GM03348 (cell line): ENCODE measurements at places on chromosomes 11 and 22.

DNA sequence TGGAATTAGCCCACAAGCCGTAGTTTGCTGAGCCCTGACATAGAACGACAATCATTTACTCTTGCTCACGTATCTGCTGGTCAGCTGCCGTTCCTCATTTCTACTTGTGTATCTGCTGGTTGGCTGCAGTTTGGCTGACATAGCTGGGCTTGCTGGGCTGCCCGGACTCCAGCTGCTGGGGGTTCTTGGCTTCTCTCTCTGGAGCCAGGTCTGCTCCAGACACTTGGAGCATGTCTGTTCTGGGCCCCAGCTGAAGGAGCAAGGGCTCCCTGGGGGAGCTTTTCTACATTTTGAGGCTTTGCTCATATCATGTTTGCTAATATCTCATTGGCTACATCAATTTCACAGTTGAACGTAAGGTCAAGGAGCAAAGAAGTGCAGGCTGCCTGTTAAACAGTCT is 47.3 kb downstream of the PRDM11 start:
- DNase-seq, result no peak

DNA sequence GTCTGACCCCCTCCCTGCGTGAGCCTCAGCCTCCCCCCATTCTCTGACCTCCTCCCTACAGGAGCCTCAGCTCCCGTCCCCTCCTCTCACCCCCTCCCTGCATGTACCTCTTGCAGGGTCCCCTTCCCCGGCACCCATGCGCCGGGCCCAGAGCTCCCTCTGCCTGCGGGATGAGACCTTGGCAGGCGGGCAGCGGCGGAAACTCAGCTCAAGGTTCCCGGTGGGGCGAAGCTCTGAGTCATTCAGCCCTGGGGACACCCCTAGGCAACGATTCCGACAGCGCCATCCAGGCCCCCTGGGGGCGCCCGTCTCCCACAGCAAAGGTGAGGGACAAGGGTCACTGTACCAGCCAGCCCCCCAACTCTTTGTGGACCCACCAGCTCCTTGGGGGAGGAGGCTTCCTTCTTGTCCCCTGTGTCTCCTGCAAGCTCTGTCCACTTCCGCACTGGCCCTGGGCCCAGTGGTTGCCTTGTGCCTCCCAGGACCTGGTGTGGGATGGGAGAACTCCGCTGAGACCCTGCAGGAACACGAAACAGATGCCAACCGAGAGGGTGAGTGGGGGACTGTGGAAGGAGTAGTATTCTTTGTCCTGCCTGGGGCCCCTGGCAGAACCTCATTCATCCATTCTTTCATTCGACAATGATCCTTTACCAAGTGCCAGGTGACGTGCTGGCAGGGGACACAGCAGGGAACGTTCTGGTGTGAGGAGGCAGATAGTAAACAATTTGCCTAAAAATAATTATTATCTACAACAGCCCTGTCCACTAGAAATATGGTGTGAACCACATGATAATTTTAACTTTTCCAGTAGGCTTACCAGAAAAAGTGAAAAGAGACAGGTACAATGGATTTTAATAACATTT is 3.7 kb upstream of the RPS6KA4 start:
- DNase-seq, result peak; percentile 94

GRCh38 chr11:102389253-102389652 is 42.2 kb downstream of the BIRC2 start:
- DNase-seq, result no peak

DNA sequence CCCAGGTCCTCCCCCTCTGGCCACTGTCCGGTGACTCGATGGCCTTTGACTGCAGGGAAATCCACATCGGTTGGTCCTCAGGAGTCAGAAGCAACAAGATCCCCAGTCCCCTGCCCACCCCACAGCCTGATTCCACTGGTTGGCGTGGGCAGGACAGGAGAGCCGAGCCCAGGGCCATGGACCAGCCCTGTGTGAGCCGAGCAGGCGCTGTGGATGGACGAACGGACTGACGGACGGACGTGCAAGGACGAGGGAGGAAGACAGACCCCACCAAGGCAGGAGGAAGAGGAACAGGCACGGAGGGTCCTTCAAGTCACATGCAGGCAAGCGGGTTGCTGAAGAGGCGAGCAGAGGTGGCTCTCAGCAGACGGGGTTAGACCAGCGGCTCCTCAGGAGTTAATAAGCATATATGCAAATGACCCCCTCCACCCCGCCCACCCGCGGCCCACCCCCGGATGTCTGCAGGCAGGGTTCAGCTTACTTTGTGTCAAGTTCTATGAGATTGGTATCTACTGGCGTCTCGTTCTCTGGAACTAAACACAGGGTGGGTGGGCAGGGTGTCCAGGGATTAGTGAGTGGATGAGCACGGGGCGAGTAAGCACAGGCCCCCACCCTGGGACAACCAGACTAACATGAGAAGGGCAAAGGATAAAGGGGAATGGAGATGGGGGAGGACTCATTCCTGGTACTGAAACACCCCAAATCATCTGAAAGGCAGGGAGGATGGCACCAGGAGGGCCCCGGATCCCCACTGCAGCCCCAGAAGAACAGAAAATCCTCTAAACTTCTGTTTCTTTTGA is 26.8 kb downstream of the TPBGL start:
- no peak for DNase-seq

DNA sequence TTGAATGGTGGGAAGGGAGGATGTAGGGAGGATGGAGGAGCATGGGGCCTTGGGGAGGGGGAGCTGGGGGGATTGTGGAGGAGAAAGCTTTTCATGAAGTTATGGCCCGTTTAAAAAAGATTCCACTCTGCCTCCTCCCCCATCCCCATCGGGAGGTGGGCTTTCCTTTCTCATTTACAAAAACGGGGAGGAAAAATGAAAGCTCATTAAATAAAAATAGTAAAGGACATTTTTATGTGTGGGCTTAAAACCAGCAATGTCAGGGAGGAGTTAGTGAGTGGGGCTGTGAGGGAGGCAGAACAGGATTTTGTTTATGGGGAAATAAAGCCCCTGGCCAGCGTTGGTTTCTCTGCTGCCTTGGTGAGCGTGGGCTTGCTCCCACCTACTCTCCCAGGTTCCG is 83.2 kb downstream of the ZBTB16 start:
- no peak for DNase-seq

DNA sequence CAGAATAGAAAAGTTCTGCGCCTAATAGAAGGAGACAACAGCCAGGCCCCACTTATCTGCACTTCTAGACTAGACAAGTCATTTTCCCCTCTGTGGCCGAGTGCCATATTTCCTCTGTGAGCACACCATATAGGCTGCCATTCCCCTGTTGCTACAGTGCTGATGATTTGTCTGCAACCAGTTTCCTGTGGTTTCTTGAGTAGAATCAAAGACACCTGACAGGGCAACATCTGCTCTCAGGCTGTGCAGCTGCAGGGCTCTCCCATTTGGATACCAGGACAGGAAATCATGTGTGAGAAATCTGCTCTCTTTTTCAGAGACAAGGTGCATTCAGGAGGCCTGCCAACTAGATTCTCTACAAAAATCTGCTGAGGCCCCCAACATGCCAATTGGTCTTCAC is 879.3 kb downstream of the DLG2 start:
- DNase-seq, result no peak

DNA sequence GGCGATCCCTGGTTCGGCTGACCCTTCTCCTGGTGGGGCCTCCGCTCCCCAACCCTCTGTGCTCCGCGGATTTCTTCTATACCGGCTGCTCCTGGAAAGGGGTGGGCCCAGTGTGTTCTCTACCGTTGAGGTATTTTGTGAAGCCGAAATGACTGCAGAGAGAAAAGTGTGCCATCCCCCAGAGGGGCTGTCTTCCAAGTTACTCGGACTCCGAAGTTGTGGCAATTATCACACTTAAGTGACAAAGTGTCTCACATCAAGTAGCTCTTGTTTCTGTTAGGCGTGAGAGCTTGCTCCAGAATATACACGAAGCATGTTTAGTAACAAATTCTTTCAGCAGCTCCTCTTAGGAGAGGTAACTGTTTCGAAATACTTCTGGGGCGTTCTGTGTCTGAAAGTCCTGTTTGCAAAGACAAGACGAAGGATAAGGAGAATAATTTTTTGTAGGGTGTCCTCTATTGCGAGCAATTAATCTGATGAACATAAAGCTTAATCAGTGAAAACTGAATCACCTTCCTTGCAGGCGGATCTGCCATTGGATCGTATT is 434 bp downstream of the XPNPEP3 start:
- DNase-seq, result peak; percentile 4

DNA sequence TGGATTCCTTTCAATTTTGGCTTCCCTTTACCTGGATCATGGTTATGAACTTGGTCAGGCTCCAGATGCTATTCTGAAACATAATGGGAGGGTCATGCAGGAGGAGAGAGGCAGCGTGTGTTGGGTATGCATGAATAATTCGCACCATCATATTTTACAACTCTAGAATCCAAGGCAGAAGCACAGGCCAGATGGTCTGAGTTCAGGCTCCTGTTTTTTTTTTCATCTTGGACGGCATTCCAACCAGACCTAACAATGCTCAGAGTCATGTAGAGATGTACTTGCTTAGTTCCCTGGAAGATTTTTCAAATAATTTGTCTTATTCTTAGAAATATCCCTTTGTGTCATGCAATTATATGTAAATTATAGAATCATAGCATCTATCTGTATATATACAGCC is 393.5 kb downstream of the JRKL start:
- DNase-seq, result no peak

DNA sequence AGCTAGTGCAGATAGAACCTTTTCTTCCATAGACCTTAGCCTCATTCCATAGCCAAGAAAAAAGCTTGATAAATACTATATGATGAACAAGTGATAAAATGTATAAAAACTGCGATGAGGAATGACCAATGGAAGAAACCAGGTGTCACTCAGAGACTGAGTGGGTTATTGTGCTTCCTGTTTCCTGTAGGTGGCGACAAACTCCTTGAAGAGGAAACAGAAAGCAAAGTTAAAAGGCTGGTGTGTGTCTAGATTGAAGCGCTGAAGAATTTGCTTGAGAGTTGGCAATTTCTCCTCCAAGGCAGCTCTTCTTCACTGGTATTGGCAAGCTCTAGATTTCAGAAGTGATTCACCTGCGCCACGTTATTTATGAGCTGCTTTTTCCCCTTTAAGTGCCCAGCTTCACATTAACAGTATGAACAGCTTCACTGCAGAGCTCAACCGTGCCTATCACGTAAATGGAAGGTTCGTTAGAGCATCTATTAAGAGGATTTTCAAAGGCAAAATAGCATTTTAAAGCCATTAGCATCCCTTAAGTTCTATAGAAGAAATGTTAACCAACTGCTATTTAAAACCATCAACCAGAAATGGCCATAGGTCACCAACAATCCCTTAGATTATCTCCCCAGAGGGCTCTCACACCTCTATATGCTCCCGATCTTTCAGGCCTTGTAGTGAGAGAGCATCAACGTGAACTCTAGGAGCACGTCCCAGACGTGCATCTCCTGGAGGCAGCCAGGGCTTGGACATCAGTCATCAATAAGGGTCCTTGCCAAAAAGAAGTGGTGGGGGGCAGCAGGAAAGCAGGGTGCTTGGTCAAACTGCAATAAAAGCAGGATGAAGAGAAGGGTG is 179.4 kb downstream of the CADM1 start:
- peak; percentile 27 for DNase-seq

DNA sequence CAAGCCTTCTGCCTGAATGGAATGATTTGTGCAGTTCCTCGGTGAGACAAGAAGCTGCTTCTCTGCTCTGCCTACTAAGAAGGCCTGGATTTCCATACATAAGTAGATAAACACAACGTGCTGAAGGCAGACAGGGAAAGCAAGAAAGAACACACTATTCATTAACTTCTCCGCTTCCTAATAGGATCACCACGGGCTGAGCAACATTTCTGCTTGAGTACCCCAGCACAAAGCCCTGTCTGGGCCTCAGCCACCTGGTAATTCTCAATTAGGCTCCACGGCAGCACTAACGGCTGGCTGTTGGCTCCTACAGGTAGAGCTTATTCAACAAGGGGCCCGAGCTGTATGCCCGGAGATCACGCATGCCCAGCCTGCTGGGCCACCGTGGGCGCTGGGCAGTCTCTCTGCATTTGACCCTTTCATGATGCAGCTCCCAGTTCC is 1156.6 kb downstream of the TBC1D22A start:
- no peak for DNase-seq

GRCh38 chr11:47177846-47178245 is 1.2 kb upstream of the ARFGAP2 start:
- DNase-seq, result no peak

DNA sequence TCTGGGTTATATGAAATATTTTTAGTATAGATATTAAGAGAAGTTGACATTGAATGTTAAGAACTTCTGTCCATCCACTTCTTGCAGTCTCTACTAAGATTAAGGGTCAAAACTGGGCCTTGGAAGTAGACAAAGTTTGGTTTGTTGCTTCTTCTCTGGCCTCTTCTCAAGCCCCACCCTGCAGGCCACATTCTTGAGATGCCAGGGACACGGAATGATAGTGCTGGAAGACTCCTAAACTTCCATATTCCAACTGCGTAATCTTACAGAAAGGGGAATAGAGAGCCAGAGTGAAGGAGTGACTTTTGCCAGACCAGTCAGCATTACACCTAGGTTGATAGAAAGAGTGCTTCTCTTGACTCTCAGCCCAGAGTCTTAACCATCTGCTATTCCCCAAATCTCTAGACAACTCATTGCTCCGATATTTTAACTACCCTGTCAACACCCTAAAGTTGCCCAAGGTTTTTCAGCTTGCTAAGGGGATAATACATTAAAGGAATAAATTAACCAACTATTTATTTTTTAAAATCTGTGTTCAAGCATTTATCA is 136.4 kb upstream of the SYN3 start:
- no peak for DNase-seq

GRCh38 chr11:45428116-45428515 is 142.0 kb upstream of the SYT13 start:
- no peak for DNase-seq

GRCh38 chr11:102981324-102981910 is 25.9 kb upstream of the MMP13 start:
- DNase-seq, result no peak

DNA sequence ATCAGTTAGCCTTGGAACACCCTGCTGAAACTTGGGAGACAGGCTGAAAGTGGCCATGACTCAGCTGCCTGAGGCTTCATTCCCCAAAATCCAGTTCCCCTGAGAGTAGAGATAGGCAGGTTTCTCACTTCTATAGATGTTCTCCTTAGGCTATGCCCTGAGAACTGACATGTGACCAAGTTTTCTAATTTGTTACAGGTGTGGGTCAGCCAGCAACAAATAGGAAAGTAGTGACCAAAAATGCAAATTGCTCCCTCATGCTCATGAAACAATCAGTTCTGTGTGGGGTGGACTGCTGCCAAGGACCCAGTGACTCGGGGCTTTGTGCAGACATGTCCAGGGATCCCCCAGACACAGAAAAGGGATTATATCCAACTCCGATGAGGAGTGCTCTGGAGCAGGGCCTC is 7.3 kb upstream of the CCDC15 start:
- DNase-seq, result peak; percentile 38

DNA sequence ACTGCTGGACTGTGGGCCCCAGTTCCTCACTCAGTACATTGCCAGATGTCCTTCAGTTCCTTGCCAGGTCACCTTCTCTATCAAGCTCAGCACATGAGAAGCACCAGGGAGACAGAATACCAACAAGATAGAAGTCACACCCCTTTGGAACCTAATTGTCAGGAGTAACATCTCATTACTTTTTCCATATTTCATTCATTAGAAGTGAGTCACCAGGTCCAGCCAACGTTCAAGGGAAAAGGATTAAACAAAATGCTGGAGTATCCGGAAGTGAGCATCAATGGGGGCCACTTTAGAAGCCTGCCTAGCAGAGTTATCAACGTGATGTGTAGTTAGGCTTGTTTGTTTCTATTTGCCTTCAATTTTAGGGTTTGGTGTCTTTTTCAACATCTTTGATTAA is 569.3 kb downstream of the MIAT start:
- DNase-seq, result peak; percentile 46

GRCh38 chr22:45420011-45420410 is 6.5 kb downstream of the RIBC2 start:
- DNase-seq, result no peak
